Bone marrow (tissue), 2 donors: ENCODE measurements at places on chromosomes 1 and 21.

DNA sequence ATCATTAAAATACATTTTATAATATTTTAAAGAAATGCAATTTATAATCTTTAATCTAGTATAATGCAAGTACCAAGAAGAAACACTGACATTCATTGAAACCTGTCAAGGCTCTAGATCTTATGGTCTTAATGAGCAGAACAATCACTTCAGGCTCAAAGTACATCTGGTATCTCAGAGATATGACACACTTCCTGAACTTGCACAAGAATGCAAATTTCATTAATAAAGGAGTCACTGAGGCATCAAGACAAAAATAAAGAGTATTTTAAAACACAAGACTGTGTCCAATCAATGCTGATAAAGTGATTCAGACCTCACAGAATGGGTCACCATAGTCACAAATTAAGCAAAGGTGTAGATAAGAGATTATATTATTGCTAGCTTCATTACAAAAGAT is 178.1 kb downstream of the AK5 start:
- DNase-seq: no peak

DNA sequence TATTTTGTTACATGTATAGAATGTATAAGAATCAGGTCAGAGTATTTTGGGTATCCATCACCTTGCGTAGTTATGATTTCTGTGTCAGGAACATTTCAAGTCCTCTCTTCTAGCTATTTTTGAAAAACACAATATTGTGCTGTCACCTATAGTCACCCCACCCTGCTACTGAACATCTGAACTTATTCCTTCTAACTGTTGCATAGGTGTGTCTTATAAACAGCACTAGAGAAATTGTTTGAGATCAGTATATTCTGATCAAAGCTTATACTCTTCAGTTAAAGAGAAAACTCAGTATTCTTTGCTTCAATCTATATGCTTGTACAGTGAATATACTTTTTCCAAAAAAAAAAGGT is 96.0 kb downstream of the ASH1L start:
- DNase-seq: no peak

DNA sequence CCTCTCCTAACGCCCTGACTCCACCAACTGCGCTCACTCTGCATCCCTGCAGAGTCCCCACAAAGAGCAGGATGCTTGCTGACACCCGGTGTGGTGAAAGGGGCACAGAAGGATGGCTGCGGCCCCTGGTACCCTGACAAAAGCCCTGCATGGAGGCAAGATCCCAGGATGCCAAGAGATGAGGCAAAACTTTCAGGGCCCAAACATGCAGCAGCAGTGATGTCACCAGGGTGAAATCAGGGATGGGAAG is 36.6 kb downstream of the SLC9A1 start:
- no peak for DNase-seq

DNA sequence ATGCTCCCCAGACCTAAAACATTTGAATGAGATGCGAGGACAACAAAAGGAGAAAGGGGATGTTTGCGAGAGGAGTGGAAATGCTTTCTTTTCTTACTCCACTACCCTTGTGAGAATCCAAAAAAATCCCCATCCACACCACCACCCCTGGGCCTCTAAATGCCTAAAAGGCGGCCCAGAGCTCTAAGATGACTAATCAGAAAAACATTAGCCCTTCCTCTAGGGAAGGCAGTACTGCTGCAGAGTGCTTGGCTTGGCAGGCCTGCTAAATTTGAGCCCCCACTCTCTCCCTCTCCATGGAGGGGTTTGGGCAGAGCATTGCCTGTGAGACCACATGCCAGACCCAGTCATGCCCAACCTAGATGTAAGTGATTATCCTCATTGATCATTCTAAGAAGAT is 347.9 kb downstream of the USH2A start:
- DNase-seq: no peak

GRCh38 chr1:54379555-54380289 is 26.5 kb downstream of the SSBP3 start:
- no peak for DNase-seq

DNA sequence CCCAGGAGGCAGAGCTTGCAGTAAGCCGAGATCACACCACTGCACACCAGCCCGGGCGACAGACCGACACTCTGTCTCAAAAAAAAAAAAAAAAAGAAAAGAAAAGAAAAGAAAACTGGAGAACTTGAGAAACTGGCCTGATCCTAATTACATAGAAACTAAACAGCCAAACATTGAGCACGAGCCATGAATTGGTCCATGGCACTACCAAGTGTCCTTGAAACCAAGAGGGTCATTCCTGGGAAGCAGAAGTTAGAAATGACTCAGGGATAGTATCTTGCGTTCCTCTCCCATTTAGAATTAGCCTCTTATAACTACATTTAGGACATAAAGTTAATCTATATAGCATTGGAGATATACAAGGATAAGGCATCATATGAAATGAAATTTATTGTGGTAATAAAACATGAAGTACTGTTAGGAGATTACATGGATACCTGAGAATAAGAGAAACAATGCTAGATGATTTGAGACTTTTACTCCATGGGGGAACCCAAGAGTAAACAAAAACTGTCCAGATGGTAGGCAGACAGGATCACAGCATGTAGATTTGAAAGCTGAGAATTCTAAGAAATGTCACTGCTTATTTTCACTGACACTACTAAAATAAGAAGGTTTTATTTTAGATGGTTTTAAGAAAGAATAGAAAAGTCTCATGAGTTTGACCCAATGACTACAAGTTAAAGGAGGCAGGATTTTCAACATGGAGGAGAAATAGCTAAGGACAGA is 39.5 kb upstream of the CPLANE2 start:
- DNase-seq: no peak

DNA sequence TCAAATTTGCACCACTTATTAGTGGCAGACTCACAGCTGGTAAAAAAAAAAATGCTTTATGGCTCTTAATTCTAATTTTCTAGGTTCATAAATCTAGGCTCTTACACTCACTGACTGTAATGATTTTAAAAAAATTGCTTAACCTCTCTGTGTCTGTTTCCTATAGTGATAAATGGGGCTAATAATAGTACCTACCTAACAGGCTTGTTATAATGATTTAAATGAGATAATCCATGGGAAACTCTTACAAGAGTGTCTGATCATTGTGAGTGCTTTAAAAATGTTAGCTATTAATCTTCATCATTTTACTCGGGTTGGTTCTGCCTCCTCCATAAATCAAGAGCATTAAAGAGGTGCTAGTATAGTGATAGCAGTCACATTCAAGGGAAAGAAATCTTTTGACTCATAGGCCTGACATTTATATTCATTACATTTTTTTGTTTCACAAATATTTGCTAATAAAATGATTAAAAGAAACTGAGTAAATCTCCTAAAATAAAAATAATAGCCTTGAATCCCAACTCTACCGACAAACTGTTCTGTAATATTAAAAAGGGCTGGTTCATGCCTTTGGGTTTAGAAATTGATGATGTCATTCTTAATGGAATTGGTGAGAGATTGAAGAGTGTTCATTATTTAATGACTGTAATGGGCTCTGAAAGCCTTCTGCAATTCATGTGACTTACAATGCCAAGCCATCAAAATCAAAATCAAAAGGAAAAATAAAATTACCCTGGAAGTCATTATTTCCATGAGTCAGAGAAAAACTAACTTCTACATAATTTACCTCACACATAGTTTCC is 93.9 kb upstream of the PALMD start:
- DNase-seq: no peak

- DNase-seq: no peak
Measured at GRCh38 chr21:25901330-25901979, 166.7 kb downstream of the GABPA start.

GRCh38 chr1:15260418-15261154 is 13.6 kb downstream of the FHAD1 start:
- DNase-seq: no peak

DNA sequence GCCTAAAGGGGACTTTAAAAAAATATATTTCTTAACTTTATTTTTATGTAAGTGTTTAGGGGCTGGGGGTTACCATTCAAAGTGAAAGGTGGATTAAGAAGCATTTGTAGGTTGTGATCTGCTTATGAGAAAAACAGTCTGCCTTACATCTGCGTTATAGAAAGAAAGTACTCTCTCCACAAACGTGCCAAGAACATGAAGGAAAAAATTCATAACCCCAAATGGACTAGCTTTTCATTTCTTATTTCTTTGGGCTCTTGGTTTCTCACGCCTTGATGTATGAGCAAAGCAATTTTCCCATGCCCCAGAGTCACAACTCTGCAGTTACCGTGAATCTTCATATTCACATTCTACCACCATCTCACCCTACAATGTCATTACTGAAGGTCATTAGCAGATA is 1165.1 kb upstream of the ADGRL4 start:
- no peak for DNase-seq

GRCh38 chr21:45460611-45461368 is 55.8 kb downstream of the COL18A1 start:
- DNase-seq: no peak

DNA sequence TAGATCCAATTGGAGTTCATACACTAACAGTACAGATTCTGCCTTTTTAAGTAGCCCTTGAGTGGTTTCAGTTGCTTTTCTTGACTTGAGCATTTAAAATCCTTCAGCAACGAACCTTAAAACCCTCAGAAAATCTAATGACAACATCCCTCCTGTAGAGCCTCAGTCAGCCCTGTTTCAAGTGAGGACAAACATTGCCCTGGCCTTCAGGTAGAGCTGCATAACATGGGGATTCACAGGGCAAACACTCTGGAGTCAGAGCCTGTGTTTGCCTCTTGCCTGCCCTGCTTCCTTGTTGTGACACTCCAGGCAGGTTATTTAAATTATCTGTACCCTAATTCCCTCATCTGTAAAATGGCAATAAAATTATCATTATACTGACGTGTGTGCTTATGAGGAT is 96.1 kb upstream of the KCNA3 start:
- no peak for DNase-seq

DNA sequence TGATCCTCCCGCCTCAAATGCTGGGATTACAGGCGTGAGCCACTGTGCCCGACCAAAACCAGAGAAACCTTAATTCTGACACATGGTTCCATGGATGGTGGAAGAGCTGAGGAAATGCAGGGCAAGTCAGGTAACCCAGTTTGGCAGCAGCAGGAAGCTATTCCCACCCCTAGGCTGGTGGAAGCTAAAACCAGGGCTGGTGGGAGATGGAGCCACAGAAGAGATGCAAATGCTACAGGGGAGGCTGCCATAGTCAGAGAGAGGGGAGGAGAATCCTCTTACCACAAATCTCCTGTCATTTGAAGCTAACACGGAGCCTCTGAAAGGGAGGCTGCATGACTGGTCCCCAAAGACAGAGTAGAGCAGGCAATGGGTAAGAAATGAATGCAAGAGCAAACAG is 4.1 kb upstream of the CDC42BPA start:
- no peak for DNase-seq

DNA sequence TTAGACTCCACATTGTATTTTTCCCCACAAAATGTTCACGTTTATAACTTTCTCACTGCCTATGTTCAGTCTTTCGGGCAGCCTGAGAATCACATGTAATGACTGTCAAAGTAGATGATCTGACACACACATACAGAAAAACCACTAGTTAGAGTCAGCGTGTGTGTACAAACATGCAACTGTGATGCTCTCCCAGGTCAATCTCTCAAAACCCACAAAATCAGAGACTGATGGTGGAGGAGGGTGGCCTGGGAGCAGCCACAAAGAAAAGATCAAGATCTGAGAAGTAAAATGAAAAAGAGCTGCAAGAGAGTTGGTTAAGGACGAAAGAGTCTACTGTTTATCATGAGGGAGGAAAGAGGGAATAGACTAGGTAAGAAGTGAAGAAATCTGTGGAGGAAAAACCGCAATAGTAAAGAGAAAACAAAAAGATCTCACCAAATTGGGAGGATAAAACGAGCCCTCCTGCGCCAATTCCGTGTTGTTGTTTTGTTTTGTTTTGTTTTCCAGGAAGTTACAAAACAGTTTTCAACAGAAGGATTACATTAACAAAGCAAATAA is 2.3 kb downstream of the EGLN1 start:
- no peak for DNase-seq

DNA sequence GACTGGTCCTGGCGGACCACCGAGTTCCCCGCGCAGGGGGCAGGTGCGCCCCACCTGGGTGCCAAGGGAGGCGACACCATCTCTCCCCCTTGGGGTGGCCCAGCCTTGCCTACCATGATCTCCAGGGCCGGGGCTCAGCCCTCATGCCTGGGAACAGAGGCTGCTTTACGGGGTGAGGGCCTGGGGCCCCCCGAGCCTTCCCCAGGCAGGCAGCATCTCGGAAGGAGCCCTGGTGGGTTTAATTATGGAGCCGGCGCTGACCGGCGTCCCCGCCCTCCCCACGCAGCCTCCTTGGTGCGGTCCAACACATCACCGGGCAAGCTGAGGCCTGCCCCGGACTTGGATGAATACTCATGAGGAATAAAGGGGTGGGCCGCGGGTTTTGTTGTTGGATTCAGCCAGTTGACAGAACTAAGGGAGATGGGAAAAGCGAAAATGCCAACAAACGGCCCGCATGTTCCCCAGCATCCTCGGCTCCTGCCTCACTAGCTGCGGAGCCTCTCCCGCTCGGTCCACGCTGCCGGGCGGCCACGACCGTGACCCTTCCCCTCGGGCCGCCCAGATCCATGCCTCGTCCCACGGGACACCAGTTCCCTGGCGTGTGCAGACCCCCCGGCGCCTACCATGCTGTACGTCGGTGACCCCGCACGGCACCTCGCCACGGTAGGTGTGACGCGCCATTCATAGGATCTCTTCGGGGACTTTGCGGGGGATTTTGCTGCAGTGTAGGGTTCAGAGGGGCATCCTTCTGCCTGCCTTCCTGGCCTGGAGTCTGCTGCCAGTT is 38.2 kb downstream of the TP73 start:
- no peak for DNase-seq

- DNase-seq: no peak
Measured at GRCh38 chr21:14495075-14495474, 51.0 kb downstream of the SAMSN1 start.

DNA sequence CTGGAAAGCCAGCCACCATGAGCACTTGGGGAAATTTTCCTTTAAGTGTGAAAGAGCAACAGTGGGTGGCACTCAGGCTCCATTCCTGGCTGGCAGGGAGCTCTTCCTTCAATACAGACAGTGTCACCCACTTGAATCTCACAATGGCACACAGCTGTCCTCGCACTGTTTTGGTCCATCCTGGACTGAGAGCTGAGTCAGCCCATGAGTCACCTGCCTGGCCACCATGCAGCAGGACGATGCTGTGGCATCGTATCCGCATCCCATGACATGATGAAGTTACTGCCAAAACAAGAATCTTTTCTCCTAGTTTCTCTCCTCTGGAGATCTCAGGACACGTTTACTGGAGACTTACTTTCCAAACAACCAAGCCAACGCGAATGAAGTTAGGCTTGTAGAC is 6.0 kb downstream of the TMPRSS2 start:
- DNase-seq: no peak

- DNase-seq: no peak
Measured at GRCh38 chr1:36359911-36360550, 25.7 kb downstream of the STK40 start.

DNA sequence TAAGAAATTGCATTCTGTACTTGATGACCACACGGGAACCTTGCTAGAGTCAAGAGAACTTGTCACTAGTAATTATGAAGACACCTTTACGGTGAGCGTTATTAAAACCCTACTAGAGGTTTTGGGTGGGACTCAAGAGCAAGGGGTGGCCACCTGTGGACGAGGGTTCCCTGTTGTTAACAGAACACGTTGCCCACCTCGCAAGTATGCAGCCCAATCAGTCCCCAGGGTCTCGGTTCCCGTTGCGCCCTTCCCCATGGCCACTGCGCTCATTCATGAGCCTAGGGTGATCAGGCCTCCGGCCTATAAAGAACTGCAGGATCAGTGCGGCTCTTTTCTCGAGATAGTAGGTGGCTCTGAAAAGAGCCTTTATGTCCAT is 30.2 kb upstream of the RNF187 start:
- no peak for DNase-seq
